GM13977 (cell line): ENCODE measurements at places on chromosomes 4 and X.

DNA sequence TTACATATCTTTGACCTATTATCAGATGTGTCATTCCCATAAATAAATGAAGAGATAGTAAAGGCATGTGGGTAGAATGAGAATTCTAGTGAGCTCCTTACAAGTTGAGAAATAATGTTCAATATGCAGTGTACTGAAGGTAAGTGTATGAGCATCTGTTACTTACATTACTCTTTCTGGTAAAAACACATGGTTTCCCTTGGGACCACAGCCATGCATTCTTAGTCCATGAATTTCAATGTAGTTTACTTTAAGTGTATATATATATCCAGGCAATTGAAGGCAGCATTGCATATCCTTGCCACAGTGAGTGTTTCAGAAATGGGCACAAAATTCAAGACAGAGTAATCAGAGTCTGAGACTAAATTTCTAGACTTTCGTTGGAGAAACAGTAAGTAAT, 277.2 kb downstream of the CXXC4 start:
- DNase-seq, result no peak

GRCh38 chr4:25310803-25311166, 1.8 kb upstream of the ZCCHC4 start:
- no peak for DNase-seq

GRCh38 chrX:70592091-70592490, 147.5 kb downstream of the DLG3 start:
- DNase-seq, result no peak

DNA sequence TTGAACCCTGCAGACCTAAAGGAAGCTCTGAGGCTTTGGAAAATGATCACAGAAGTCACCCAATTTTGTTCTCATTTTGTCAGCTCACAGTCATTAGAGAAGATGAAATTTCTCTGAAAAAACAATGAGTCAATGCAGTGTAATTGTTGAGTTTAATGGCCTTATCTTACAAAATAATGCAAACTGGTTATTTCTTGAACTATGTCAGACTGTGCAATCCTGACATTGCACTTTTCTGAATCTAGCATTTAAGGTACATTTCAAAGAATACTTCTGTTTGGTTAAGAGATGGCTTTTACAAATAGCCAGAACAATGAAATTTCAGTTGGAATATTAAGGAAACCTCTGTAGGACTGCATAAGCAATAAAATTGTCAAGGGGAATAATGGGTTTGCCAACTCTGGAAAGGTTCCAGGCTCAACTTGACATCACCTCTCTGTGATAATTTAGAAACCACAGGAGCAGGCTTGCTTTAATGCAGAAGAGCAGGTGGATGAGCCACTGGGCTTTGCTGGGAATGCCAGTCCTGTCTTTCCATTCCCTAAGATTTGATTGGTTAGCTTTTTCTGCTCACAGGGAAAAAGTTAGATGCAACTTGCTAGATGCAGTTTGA, 222.8 kb downstream of the FRMPD4 start:
- DNase-seq, result no peak
